ENCODE measurements at places on chromosomes 11 and 22.

GRCh38 chr22:26835929-26836528 is 178.6 kb downstream of the MIAT start:
- no peak for DNase-seq

DNA sequence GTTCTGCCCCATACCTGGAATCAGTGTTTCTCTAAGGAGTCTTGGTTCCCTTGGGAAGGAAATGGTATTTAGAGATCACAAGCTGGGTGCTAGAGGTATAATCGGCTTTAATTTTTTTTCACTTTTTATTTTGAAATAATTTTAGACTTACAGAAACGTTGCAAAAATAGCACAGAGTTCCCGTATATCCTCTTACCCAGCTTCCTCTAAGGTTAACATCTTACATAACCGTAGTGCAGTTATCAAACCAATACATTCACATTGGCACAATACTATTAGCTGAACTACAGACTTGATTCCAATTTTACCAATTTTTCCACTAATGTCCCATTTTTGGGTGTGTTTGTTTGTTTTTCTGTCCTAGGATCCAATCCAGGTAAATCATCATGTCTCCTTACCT is 63.8 kb downstream of the RBX1 start:
- no peak for DNase-seq

- DNase-seq = no peak
These were observed 4.4 kb downstream of the EXPH5 start for GRCh38 chr11:108589136-108589535.

DNA sequence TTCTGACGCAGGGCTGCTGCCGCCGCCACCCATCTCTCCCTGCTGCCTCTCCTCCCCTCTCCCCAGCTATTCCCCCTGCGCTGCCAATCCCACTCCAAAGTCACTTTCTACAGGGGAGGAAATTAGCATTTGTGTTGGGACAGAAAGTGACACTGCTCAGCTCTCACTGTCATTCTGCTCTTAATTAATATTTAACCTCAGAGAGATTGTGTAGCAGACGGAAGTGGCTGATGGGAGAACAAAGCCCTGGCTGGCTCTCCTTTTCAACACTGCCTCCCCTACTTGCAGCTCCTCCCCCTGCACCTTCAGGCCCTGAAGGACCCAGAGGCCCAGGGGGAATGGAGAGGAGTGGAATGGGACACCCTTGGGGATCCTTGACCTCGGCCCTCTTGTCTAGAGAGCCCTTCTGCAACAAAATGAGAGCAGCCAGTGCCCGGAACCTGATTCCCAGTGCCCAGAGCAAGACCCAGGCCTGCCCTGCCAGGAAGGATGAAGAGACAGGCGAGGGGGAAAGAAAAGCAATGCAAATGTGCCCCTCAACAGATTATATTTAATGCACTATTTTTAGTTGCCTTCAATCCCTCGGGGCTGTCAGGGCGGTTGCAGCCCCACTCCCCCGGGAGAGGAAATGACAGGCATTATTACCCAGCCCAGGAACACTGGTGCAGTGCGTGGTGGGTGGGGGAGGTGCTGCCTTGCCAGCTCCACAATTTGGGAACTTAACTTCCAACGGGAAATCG is 14.6 kb upstream of the NRGN start:
- DNase-seq = no peak

- DNase-seq = no peak
These were observed 10.1 kb upstream of the PRSS23 start for GRCh38 chr11:86790195-86790725.

GRCh38 chr11:128482512-128483191 is 104.7 kb downstream of the ETS1 start:
- no peak for DNase-seq

- DNase-seq = peak; percentile 53
These were observed at the start of gene ASRGL1 for GRCh38 chr11:62337303-62338181. Gene ASRGL1, plus strand, starts transcription at chr11:62337448. Its CDS starts 530 bp downstream, at chr11:62337978.

DNA sequence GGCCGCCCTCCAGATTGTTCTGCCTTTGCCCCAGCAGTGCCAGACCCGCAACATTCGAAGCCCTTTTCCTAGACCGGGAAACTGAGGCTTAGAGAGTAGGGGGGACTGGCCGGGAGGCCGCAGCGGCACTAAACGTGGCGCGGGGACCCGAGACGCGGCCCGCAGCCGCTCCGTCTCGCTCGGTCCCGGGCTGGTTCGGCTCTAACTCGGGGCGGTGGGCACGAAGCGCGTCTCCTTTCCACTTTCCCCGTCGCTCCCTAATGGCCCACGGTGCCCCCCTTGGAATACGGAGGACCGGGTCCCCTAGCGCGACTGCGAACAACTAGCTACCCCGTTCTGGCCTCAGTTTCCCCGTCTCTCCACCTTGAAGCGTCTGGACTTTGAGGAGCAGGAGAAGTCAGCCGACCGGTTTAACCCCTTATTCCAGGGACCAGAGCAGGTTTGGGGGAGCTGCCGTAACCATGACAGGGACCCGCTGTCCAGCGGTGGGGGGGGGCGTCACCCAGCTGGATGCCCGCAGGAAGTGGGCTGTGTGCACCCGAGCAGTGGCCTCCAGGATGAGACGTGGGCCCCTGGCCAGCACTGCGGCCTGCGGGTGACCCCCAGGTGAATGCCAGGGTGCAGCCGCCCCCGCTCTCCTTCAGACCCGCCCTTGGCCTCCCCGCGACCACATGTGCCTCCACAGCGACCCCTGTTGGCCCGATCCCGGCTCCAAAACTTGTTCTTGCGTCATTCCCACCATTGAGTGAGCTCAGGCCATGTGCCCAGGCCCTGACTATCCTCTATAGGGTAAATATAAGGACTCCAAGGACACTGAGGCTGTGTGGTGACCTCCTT is 1.1 kb downstream of the CDC42EP1 start:
- DNase-seq = peak; percentile 67

- no peak for DNase-seq
These were observed 19.2 kb downstream of the RASSF10 start for GRCh38 chr11:13028322-13028721.

DNA sequence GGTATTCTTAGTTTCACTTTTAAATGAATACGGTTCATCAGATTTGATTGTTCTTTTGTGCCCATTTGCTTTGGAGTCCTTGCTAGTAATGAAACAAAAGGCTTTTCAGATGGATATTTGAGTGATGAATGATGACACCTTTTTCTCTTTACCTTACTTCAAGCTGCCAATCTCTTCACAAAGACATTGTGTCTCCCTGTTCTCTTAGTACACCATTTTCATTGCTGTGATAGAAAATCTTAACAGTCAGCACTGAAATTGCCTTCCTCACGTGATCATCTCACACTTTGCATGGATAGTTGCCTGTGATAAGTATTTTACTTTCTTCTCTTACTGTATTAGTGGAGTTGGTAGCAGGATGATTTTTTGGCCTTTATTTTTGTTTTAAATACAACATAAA is 396.6 kb downstream of the NELL1 start:
- DNase-seq = no peak

DNA sequence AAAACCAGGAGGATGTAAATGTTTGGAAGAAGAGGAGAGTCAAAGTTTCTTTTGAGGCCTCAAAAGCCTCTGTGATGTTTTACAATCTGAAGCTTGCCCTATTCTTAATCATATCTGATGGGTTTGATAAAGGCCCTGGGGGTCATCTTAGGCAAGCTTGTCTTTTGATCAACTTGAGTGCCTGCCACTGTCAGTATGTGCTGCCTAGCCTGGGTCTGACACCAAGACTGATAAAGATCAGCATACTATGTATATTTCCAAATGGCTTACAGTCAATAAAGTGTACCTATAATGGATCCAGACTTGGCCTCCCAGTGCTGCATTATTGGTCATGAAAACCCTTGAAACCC is 12.7 kb downstream of the EHF start:
- no peak for DNase-seq

DNA sequence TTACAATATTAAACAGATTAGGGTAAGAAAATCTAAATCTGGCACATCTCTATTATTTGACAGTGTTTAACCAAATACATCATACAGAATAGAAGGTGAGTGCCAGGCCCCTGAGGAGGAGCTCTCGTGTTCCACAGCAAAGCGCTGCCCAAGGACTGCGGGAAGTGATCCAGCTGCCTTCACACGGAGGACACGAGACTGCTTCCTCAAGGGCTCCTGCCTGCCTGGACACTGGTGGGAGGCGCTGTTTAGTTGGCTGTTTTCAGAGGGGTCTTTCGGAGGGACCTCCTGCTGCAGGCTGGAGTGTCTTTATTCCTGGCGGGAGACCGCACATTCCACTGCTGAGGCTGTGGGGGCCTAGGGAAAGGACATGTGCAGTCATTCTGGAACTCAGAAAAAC is 71.1 kb downstream of the NCAPD3 start:
- DNase-seq = no peak

GRCh38 chr22:23212061-23213021 is 32.0 kb downstream of the BCR start:
- DNase-seq = no peak

- no peak for DNase-seq
These were observed 380.8 kb upstream of the CADM1 start for GRCh38 chr11:115884800-115885534.

DNA sequence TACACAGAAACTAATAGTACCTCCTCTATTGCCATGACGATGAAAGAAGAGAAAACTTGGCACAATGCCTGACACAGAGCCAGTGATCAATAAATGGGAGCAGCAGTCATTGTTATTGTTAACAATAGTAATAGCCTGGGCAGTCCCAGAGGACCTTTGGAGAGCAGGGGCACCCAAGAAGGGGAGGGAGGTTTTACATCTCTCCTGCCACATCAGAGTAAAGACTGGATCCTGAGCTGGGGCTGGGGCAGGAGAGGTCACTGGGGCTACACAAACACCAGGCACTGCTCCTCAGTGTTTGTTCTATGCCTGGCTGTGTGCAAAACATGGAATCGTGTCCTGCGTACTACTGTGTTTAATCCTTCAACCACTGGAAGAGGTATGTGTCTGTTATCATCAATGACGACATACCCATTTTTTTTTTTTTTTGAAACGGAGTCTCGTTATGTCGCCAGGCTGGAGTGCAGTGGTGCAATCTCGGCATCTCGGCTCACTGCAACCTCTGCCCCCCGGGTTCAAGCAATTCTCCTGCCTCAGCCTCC is 25.0 kb upstream of the CREB3L1 start:
- no peak for DNase-seq

- DNase-seq = no peak
These were observed 64.2 kb downstream of the FLI1 start for GRCh38 chr11:128757886-128758612.

- DNase-seq = peak; percentile 39
These were observed 62.6 kb downstream of the KCNJ1 start for GRCh38 chr11:128804481-128804880.

- DNase-seq = peak; percentile 76
These were observed at the start of gene UNC93B1 for GRCh38 chr11:68003846-68004550. Gene UNC93B1, minus strand, starts transcription at chr11:68004097. Its CDS starts 54 bp downstream, at chr11:68004043.

DNA sequence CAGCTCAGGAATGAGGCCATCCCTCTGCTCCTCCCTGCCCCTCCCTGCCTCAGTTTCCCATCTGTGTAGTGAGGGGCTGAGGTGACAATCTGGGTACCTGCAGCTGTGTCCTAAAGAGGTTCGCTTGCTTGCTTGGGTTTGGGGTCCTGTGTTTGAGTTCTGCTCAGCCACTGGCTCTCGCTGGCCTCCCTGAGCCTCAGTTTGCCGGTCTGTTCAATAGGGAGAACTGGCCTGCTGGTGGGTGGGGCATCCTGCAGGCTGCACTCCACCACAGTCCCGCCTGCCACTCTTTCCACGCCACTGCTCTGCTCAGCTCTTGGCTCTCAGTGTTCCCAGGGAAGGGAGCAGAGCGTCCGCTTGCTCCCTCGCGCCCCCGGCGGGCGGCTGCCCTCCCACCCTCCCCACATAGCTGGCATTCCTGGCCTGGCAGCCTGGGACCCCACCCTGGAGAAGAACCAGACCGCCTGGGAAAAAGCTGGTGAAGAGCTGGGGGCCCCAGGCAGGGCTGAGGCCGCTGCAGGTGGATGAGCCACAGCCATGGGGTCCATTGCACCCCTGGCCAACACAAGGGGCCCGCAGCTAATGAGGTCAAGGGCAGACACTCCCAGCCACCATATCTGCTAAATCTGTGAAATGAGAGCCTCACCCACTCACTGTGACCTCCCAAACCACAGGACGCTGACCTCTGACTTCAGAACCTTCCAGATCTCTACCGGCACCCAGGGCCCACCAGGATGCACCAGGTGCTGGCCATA is 15.1 kb downstream of the WNT7B start:
- no peak for DNase-seq

- DNase-seq = no peak
These were observed 69.8 kb downstream of the RELT start for GRCh38 chr11:73445980-73446379.

All from NCI-H226 (cell line).